ENCODE measurements at places on chromosomes 6 and 20. TPM values are rescaled to one million over a fixed set of nuclear protein-coding genes. Genes with fewer than 3 reads are reported as not detected.

Gene PRPF6
- total RNA-seq: 78.3 TPM

Gene PTCRA
- total RNA-seq: not detected

Gene CRISP3
- total RNA-seq: not detected

Gene TDRD6
- total RNA-seq: not detected

Gene SLC22A2
- not detected for total RNA-seq

Gene PDE7B
- 0.04 TPM for total RNA-seq

Gene FAM209A
- total RNA-seq: 1.0 TPM

Measured in CD8-positive, alpha-beta memory T cell (primary cell).